RPMI8226 (cell line): ENCODE measurements at places on chromosomes 3 and 15.

DNA sequence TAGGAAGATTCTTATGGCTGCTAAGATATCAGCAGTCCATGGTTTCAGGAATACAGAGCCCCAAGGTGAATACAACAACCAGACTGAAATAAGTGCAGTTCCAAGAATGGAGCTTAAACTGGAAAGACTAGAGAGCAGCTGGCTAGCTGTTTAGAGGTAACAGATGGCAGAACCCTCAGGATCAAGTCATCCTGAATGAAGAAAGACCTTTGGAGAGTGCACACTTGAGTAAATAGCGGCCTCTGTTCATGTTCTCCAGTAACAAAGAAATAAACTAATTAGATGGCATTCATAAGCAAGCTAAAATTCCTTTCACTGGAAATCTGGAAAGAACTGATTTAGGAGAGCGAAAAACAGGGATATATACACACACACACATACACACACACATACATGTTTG, 968.4 kb downstream of the FHIT start:
- DNase-seq, result no peak

GRCh38 chr3:192840143-192840836, 77.4 kb downstream of the MB21D2 start:
- DNase-seq, result no peak

DNA sequence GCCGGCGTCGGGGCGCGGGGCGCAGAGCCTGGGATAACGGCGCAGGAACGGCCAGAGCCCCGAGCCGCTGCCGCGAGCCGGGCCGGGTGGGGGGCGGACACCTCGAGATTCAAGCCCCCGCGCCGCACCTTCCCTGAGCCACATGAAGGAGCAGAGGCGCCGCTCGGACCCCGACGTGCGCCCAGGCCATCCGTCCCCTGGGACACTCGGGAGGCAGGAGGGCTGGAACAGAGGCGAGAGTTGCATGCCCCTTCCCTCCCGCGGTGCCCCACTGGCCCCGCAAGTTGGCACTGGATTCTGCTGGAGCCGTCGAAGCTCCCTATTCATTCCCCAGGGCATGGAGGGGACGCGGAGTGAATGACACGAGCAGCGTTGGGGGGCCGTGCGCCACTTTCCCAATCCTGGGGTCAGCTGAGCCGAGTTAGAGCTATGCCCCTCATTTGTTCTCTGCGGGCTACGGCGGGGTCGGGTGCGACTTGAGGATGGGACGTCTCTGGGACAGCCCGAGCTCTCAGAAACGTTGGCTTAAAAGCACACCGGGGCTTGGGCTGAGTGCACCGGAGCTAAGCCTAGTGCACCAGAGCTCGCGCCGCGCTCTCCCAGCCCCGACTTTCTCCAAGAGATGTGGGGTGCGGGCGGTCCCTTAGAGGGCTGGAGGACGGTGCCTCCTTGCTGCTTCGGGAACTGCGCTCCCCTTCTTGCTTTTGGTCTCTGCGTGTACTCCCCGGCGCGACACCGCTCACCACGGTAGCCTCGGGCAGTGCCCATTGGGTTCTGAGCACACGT, 588 bp downstream of the SLC6A1 start:
- no peak for DNase-seq

DNA sequence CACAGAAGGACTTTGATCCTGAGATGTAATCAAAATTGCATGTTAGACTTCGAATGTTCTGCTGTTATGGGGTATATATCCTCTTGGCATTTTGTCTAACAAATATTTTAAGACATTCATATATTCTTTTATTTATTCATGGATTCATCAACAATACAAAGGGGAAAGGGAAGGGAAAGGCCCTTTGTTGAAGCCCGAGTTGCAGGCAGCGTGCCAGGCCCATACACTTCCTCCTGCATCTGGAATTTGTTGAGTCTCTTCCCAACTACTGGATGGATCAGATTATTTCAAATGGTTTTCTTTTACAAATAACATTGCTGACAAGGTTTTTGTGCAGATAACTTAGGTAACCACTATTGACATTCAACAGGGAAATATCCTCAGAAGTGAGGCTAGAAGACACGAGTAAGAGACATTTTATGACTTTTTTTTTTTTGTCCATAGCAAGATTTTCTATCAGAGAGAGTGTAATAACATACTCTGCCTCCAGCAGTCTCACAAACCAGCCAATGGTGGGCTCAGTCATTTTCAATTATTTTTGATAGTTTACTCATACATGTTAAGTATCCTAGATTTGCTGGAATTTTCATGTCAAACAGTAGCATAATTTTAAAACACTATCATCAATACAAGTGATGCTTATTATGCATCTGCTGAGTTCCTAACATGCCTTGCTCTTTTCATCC, 94.3 kb downstream of the RPL39L start:
- DNase-seq, result no peak

DNA sequence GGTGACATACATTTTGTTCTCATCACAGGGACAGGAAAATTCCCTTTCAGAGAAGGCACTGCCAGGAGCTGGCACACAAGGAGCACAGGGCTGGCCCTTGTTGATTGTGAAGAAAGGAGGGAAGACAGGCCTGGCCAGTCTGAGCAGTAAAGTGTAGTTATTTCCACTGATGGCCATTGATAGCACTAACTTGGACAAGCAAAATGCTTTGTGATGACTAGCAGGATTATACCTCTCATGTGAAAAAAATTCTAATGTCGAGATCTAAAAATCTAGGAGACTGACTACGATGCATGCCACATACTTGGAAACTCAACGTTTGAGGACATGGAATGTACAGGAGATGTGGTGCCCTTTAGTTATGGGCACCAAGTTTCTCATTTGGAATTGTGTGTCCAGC, 54.3 kb upstream of the ST8SIA2 start:
- no peak for DNase-seq

DNA sequence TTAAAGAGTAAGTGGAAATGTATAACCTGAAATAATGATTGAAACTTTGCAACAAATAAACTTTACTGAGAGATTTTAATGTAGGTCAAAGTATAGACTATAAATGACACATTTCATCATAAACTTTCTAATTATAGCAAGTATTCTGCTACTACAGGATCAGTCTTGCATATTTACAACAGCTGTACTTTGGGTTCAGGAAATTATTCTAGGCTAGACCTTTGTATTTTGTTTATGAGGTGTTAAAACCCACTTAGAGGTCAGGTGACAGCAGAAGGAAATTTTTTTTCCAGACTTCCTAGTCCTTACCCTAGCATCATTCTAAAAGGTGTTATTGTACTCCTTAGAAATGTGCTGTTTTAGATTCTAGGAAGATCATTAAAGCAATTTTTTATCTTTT, 2.3 kb downstream of the RNF7 start:
- no peak for DNase-seq

GRCh38 chr3:185623939-185624665, 38.0 kb downstream of the SENP2 start:
- DNase-seq, result no peak

DNA sequence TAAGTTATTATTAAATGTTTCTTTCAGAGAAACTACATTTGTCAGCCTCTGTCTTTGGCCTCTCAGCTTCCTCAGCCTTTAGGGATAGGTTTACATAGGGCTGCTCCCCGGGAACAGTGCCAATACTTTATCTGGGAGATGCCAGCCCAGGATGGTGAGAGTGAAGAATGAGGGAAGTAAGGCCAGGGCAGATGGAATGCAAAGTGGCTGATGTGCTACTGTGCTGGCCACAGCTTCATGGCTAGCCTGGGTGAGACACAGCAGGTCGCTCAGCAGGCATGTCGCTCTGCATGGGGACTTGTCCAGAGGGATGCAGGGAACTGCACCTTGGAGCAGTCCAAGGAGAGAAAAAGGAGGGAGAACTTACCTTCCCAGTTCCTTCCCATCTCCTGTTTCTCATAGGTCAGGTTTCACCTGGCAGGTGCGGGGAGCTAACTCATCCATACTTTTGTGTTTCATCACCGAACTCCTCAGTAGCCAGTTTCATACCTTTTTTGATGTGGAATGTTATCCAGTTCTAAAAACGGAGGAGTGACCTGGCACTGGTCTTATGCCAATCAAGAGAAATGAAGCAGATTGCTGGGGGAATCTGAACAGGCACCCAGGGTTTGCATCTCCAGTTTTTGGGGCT, 30.9 kb upstream of the C15orf39 start:
- DNase-seq, result no peak

- DNase-seq, result no peak
Measured at GRCh38 chr3:106823701-106824100, 553.5 kb upstream of the CCDC54 start.

- DNase-seq, result peak; percentile 80
Measured at GRCh38 chr15:75107908-75108838, 84.8 kb downstream of the PPCDC start.

- DNase-seq, result peak; percentile 62
Measured at GRCh38 chr3:12479919-12480427, 4.3 kb upstream of the TSEN2 start.

- DNase-seq, result no peak
Measured at GRCh38 chr3:126107203-126107939, 23.4 kb upstream of the SLC41A3 start.

DNA sequence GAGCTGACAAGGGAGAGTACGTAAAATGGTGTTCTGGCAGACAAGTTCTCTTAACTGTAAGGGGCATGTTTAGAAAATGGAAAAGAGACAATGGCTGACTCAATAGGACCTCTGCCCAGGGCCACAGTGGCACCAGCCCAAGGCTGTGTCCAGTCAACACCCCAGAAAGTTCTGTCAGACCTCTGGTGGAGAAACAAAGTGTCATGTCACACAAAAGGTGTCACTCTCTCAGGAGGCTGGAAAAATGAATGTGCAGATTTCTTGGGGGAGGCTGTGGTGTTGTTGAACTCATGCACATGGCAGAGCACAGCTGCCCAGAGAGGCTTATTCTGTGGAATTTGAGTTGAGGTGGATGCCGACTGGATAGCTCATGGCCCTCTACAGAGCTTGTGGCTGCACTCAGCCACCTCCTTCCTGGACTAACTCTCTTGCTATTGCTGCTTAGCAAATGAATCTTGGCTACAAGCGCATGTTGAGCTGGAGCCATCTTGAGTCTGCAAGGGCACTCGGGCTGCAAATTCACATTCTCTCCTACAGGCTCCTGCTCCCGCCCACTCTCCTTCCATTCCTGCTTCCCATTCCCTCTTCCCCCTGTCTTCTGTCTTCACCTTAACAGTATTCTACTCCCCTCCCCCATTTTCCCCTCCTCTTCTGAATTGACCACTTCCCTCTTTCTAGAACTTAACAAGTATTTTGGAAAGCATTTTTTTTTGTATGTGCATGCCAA, 55.8 kb upstream of the SLC7A14 start:
- no peak for DNase-seq

- peak; percentile 4 for DNase-seq
Measured at GRCh38 chr3:2837910-2838309, 272.3 kb downstream of the IL5RA start.

DNA sequence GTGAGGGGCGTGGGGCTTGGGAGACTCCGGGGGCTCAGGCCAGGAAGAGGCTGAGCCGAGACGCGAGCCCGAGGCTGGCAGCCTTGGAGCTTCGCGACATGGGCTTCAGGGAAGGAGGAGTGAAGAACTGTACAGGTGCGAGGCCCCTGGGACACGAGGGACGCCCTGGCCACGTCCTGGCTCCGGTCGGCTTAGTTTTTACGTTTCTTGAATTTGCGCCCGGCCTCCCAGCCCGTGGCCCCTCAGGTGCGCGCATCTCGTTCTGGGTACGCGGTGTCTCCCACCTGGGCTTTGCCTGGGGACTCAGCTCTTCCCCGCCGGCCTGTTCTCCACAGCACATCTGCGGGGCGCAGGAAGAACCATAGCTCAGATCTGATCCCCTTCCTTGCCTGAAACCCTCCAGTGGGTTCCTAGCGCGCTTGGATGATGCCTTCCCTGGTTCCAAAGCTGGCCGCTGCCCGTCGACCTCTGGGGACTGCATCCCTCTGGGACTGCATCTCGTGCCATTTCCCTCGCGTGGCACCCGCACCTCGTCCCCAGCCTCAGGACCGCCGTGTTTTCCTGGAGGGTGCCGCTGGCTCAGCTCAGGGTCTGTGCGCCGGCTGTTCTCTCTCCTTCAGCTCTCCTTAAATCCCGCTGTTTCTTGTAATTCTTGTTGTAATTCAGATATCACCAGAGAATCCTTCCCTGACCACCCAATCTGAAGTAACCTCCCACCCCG, 614 bp downstream of the CHCHD6 start:
- peak; percentile 33 for DNase-seq

GRCh38 chr3:118850687-118851086, 184.0 kb downstream of the IGSF11 start:
- no peak for DNase-seq

DNA sequence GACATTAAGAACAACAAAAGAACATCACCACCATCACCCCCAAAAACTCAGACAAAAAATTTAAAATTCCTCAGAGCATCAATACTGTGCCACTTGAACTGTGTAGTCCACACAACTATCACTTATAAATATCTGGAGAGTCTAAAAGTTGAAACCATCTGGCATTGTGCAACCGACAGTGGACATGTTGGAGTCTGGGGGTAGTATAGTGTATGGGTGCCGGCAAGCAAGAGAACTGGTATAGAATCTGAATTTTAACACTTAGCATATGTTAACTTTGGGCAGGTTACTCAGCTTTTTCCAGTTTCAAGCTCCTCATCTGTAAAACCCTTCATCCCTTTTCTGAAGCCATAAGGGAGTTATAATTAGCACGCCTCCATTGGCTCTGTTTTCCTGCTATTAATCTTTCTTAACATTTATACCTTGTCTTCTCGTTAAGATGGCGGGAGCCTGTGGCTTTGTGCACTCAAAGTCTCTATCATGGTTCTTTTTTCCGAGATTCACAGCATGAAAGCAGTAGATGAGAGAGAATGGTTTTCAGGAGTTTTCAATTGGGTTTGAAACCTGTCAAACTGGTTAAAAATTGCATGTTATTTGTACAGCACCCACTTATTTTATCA, 255.7 kb upstream of the TBL1XR1 start:
- no peak for DNase-seq

DNA sequence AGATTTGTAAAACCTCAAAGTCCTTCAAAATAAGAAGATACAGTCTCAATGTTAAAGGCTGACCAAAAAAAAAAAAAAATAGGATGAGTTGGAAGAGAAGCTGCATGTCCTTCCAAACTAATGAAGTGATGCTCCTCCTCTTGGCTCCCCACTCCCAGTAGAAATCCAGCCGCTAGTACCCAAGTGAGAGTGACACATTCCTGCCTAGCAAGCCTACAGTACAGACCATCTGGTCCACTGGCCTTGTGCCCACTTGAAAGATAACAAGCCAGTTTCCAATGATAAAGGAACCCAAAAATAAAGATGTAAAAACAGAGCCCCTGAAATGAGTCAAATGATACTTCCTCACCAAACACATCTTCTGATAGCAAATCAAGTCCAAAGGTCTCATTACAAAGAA, 258.7 kb upstream of the NSMCE3 start:
- DNase-seq, result no peak

DNA sequence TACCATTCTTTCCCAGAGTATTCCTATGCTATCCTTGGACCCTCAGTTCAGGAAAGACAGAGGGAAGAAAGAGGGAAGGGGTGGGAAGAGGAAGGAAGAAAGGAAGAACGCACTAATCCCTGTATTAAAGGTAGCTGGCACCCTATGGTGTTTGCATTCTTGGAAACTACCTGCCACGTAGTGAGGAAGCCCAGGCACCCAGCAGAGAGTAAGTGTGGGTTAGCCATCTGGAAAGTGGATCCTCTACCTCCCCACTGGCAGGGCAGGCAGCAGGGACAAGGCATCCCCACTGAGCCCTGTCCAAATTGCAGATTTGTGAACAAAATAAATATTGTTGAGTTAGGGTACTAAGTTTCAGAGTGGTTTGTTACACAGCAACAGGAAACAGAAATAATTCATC, 8.8 kb downstream of the RBP1 start:
- DNase-seq, result no peak
